ENCODE measurements at places on chromosomes 3 and 15. TPM values are rescaled to one million over a fixed set of nuclear protein-coding genes. Genes with fewer than 3 reads are reported as not detected.

Gene CNTN6
- 0.11 TPM for polyA plus RNA-seq

GRCh38 chr15:68055224-68055705 is 1.1 kb downstream of the PIAS1 start:
- DNase-seq = peak; percentile 56

DNA sequence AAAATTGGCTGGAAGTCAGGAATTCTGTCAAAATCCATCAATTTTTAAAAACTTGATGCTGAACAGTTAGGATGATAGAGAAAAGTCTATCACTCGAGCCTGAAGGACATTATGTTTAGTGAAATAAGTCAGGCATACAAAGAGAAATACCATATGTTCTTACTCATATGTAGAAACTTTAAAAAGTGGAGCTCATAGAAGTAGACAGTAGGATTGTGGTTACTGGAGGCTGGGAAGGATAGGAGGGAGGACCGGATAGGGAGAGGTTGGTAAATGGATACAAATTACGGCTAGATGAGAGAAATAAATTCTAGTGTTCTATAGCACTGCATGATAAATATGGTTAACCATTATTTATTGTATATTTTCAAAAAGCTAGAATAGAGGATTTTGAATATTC is 389.5 kb upstream of the RASGRP1 start:
- DNase-seq = no peak

Gene ADAMTSL3
- 1.6 TPM for polyA plus RNA-seq

GRCh38 chr3:167372138-167372537 is 8.0 kb downstream of the ZBBX start:
- DNase-seq = peak; percentile 14

DNA sequence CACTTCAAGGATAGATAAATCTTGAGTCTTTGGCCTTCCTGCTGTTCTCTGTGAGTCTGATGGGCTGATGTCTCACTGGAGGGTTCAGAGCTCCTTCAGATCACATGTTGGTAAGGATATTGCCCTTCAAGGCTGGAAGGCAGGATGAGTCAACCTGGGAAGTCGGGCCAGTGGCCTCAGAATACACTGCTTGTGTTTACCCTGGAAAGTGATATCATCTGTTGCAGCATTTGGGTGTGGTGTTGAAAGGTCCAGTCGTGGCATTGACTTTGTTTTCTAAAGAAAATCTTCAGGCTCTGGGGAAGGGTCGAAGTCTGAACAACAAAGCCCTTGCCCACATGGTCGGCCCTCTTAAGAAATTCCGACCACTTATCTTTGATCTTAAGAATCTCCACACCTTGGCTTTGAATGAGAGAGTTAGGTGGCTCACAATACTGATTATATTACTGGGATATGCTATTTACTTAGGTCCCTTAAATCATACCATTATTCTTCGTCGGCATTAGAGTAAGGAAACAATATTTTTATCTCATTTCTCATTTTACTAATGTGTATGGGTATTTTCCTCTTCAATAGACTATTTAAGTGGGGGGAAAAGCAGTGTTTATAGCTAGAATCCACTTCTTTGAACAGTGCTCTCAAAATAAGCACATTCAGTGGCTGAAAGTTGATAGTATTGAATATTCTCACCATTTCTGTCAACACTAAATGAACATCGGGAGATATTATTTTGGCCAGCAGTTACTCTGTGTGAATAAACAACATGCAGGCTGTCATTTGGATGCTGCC is 303.9 kb upstream of the RASGRP1 start:
- DNase-seq = no peak

All from kidney (tissue), 22 donors.